ENCODE measurements at places on chromosomes 16 and 17.

GRCh38 chr17:48307814-48308411 is 122.1 kb downstream of the SKAP1 start:
- no peak for DNase-seq

- no peak for DNase-seq
Observed at GRCh38 chr16:47847220-47847970, 308.4 kb downstream of the ABCC12 start.

- no peak for DNase-seq
Observed at GRCh38 chr16:73311857-73312723, 264.2 kb upstream of the ZFHX3 start.

GRCh38 chr16:566475-567372 is at the start of gene NHLRC4:
Gene NHLRC4, plus strand, starts transcription at chr16:567005. Its CDS starts 1,043 bp downstream, at chr16:568048.
- no peak for DNase-seq

GRCh38 chr16:1308036-1308976 is 1.1 kb upstream of the UBE2I start:
- no peak for DNase-seq

- no peak for DNase-seq
Observed at GRCh38 chr17:49342575-49342936, 19.5 kb downstream of the ZNF652 start.

DNA sequence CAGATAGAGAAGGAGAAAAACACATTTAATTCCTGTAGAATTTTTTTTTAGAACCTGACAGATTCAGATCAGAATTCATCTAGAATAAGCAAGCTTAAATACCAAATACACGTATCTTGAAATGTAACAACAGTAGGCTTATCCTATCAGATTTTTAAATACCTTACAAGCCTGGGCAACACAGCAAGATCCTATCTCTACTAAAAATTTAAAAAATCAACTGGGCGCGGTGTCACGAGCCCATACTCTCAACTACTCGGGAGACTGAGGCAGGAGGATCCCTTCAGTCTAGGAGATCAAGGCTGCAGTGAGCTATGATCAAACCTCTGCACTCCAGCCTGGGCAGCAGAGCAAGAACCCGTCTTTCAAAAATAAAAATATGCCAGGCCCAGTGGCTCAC is 13.5 kb downstream of the ACOX1 start:
- DNase-seq, result no peak

- no peak for DNase-seq
Observed at GRCh38 chr17:47235506-47235905, 18.1 kb upstream of the ITGB3 start.

- DNase-seq, result no peak
Observed at GRCh38 chr16:27205423-27206065, 2.2 kb downstream of the KDM8 start.

All from stimulated activated CD8-positive, alpha-beta memory T cell treated with anti-CD3 and anti-CD28 coated beads, Interleukin-7, amount 100 ng/mL, for 24 hours (primary cell).